DMS153 (cell line): ENCODE measurements at places on chromosomes 13 and 19.
A peak's percentile ranks its signal among the peaks of the same experiment; 100 is the strongest.

DNA sequence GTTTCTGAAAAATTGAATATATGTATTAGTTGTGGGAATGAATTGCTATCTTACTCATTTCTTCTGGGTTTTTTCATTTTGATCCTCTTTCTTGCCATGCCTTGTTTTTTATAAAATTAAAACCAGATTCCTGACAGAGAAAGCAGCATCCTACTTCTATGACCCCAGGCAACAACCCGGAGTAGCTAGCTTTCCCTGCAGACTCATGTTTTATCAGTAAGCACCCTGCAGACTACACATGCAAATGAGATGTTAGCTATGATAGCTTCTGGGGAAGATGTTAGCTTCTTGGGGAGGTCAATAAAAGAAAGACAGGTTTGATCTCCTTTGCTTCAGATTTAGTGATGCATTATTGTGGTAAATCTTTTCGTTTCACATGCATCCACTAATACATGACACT is 1598.6 kb downstream of the SLITRK5 start:
- no peak for DNase-seq

- DNase-seq: no peak
Measured at GRCh38 chr13:99955107-99955746, 16.3 kb downstream of the ZIC5 start.

DNA sequence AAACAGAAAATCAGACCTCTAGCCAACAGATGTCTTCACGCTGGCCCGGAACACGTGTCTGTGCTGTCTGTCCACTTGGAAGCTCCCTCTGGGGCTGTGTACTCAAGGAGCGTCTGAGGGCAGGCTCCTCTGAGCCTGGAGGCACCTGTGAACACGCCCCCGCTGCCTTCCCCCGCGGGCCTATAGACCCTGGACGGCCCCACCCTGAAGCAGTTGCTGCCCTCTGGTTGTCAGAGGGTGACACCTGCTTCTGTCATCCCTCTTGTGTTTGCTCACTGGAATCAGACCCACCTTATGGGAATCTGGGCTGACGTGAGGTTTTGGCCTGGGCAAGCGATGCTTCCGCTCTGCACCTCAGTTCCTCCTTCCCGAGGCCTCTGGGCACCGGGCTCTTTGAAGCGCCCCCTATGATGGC is 19.2 kb downstream of the EPN1 start:
- no peak for DNase-seq

DNA sequence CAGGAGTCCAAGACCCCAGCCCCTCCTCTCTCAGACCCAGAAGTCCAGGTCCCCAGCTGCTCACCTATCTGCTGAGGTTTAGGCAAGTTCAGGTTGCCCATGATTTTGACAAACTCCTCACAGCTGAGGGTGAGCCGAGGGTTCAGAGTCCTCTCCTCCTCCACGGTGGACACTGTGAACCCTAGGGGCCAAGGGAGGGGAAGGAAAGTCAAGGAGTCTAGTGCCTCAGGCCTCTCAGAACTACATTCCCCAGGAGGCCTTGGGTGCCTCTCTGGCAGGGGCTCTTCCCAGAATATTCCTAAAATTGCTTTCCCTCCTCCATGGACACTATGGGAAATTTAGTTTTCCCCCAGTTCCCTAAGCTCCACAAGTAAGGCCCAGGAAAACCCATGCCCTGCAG is 3.3 kb upstream of the PHLDB3 start:
- no peak for DNase-seq

GRCh38 chr13:40452741-40453334 is 213.6 kb downstream of the FOXO1 start:
- no peak for DNase-seq

DNA sequence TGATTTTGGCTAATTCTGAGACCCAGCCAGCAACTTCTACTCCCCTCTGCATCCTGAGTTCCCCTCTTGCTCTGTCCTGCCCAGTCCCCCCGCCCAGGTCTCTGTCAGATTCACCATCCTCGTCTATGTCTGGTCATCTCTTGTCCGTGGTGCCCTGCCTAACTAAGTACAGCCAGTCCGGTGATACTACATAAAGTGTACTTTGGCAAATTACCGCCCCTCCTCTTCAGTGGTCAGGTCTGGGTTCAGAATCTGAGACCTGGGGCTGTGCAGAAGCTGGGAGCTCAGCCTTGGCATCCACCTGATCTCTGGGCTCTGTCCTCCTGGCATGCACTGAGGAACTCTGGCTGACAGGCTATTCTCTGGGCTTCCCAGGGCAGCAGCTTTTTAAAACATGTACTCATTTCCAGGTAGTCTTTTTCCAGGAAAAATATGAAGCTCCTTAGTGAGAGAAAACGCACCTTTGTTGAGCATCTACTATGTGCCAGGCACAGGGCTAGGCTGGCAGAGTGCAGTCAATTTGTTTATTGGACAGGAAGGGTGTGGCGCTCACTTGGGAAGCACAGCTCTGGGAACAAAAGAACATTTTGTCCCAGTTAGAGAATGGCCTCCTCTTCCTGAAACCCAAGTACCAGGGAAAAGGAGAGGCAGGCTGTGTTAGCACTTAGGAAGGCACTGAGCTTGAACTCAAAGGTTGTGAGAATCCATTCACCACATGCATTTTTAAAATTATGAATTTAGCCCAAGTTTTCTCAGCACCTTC is 88.9 kb downstream of the TSHZ3 start:
- no peak for DNase-seq

- no peak for DNase-seq
Measured at GRCh38 chr19:3895788-3896187, 15.3 kb downstream of the ATCAY start.

DNA sequence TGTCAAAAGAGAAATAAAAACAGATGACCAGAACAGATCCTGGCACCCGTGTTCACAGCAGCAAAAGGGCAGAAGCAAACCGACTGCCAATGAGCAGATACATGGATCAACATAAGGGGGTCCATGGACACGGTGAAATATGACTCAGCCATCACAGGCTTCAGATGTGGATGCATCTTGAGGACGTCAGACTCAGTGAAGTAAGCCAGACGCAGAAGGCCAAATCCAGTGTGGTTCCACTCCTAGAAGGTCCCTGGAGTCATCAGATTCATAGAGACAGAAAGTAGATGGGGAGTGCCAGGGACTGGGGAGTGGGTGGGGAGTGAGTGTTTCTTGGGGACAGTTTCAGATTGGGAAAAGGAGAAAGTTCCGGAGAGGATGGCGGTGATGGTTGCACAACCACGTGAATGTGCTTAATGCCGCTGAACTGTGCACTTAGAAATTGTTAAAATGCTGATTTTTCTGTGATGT is 28.8 kb upstream of the SEMA6B start:
- no peak for DNase-seq

- no peak for DNase-seq
Measured at GRCh38 chr19:48595833-48596232, 10.7 kb upstream of the SPACA4 start.

DNA sequence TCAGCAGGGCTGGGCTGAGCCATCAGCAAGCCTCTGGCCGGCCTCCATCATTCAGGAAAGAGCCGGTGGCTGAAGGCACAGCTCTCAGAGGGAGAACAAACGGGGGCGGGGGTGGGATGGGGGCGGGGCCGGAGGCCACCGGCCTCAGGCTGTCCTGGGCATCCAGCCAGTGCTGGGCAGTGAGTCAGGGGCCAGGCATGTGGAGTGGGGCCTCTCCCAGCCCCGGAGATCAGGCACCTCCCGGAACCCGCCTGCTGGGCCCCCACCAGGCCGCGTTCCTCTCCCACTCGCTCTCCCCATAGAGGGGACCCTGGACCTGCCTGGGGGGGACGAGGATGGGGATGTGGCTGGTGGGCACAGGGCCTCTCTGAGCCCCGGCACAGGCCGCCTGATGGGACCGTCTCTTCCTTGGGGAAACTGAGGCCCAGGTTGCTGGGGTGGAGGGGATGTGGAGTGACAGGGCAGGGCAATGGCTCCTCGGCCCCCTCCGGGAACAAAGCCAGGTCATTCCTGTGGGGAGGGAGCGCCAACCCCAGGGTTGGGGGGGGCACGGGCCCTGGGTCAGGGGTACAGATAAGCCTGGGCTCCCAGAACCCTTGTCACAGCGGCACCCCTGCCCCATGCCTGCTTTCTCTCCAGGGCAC is 12.9 kb downstream of the SPC24 start:
- peak; percentile 41 for DNase-seq

DNA sequence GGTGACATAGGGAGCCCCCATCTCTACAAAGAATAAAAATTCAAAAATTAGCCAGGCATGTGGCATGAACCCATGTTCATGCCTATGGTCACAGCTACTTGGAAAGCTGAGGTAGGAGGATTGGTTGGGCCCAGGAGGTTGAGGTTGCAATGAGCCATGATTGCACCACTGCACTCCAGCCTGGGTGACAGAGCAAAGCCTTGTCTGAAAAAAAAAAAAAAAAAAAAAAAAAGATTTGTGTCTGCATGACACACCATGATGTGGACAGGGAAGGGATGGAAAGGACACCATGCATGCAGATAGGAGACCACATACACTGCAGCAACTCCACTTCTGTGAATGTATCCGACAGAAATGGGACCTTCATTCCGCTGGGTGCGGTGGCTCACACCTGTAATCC is 34.0 kb upstream of the HOMER3 start:
- no peak for DNase-seq

DNA sequence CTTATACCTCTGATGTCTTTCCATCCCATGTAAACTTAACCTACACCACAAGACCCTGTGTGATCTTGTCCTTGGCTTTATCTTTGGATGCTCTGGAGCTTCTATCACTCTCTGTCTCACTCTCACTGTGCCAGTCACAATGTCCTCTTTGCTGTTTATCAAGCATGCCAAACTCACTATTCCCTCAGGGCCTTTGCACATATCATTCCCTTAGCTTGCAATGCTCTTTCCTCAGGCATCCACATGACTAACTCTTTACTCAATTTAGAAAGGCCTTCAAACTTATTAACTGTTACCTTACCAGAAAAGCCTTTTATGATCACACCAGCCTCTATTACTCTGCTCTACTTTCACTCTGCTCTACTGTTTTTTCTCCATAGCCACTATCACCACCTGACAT is 354.1 kb downstream of the RFC3 start:
- DNase-seq: no peak

DNA sequence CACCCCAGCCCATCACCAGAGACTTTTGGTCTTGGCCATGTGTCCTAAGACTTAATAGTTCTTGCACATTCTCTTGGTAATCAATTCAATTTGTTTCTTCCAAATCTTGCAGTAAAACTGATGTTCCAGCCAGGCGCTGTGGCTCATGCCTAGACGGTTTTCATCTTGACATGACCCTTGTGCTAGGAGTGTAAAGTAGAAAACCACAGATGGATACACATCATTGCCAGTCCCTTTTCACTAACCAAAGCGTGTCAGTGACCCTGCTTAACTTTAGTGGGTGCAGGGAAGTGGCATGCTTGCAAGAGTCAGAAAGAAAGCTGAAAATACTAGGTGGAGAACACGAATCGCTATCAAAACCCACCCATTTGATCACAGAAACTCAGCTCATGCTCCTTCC is 18.0 kb upstream of the CD70 start:
- no peak for DNase-seq

DNA sequence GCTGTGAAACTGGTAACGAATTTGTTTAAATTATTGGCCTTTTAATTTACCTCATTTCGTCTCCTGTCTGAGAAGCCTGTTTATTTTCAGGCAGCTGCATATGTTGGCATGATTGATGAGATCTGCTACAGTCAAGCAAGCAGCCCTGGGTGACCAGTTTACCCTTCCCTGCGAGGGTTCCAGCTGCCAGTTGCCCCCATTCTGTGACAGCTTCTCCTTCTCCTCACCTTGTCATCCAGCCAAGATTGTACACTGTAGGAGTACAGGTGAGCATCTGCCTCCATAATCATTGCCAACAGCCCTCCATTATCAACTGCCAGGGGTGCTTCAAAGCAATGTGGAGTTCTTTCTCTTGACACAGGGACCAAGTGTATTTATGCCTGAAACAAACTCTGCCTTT is 1979.9 kb upstream of the PRR20A start:
- DNase-seq: peak; percentile 70

DNA sequence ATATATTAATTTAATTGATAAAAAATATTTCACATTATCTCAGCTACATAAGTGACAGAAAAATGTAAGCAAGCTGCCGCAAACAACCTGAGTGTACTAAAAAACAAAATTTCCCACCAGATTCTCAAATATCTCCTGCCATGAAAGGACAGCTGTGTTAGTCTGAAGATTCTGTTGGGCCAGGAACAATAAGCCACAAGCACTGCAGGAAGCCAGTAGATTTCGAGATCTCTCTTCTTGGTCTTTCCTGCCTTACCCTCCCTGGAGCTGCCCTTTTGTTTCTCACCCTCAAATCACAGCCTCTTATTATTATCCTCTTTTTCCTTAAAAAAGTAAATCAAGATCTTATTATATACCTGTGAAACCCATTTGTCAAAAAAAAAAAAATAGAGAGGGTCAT is 165.6 kb downstream of the EFNB2 start:
- DNase-seq: no peak

GRCh38 chr19:29623726-29624488 is 17.8 kb downstream of the POP4 start:
- no peak for DNase-seq

DNA sequence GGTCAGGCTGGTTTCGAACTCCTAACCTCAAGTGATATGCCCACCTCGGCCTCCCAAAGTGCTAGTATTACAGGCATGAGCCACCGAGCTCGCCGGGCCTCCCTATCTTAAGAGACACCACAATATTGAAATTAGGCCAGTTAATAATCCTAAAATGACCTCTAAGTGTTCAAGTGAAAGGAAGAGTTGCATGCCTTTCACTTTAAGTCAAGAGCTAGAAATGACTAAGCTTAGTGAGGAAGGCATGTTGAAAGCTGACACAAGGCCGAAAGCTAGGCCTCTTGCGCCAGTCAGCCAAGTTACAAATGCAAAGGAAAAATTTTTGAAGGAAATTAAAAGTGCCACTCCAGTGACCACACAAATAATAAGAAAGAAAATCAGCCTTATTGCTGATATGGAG is 144.5 kb upstream of the FNDC3A start:
- no peak for DNase-seq

DNA sequence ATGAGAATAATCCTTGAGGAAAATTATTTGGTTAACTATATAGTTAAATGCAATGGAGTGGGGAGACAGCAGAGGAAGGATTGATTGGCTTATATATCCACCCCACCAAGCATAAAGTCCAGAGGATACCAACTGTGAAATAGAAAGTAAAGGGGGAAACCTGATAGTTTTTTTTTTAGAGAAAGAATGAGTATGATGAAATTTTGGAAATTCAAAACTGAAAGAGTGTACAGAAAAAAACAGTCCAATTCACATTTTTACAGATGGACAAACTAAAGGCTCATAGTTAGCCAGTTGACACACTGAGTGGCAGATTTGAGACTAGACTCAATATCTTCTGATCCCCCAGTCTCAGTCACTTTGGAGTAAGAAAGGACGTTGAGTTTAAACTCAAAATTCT is 51.1 kb downstream of the FNDC3A start:
- DNase-seq: no peak

- DNase-seq: no peak
Measured at GRCh38 chr13:89520468-89520867, 1827.0 kb upstream of the MIR17HG start.
